ENCODE measurements at places on chromosomes 1 and 21.

- DNase-seq = no peak
Measured at GRCh38 chr1:2166254-2166653, 28.3 kb downstream of the FAAP20 start.

DNA sequence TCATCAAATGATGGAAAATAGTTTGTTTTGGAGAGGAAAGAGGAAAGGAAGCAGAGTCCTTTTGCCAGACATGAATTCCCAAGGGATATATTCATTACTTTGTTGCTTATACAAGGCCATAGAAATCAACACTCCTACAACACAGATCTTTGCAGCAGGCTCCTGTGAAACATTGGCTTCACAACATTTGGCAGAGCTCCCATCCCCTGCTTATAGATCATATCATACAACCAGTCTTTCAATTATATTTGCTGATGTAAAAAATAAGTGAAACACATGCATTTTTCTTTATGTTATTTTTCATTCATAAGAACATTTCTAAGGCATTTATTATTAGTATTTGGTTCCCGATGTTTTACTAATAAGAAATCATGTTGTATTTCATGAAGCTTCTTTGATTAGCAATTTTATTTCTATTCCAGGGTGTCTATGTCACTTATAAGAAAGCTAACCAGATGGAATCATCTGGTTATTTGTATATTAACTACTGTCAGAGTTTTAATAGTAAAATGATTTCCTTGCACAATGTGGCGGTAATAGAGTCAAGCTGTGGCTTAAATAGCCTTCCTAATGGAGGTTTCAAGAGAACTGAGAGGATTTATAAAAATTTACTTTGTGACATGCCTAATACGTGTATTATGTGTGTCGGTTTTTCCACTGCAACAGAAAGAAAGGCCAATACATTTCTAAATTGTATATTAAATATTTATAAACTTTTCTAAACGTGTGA is 470.3 kb upstream of the NCAM2 start:
- no peak for DNase-seq

DNA sequence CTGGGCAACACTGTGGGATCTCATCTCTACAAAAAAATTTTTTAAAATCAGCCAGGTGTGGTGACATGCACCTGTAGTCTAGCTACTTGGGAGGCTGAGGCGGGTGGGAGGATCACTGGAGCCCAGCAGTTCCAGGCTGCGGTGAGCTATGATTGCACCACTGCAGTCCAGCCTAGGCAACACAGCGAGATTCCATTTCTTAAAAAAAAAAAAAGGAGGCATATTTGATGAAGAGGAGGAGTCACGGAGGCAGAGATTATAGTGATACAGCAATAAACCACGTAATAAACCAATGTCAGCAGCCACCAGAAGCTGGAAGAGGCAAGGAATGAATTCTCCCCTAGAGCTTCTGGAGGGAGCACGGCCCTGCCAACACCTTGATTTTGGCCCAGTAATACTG is 4.0 kb downstream of the LIX1L start:
- DNase-seq = no peak

- no peak for DNase-seq
Measured at GRCh38 chr1:6988796-6989195, 203.5 kb downstream of the CAMTA1 start.

DNA sequence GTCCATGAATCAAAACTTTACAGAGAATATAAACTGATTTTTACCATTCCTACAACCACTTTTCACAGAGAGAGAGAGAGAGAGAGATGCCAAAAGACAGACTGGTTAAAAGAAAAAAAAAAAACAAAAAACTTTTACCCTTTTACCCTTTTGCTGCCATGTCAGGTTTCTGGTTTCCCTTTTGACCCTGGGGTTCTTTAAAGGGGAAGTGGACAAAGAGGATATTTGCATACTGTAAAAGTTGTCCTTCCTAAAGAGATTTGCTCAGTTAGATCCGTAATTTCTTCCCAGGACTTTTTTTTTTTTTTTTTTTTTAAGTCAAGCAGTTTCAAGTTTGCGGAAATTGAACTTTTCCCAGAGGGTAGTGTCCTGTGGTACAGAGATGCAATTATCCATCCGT is 287.8 kb upstream of the RGS18 start:
- DNase-seq = no peak

- DNase-seq = no peak
Measured at GRCh38 chr1:54299037-54299436, 99.1 kb downstream of the MRPL37 start.

GRCh38 chr1:98019747-98020146 is 98.9 kb upstream of the DPYD start:
- peak; percentile 70 for DNase-seq

DNA sequence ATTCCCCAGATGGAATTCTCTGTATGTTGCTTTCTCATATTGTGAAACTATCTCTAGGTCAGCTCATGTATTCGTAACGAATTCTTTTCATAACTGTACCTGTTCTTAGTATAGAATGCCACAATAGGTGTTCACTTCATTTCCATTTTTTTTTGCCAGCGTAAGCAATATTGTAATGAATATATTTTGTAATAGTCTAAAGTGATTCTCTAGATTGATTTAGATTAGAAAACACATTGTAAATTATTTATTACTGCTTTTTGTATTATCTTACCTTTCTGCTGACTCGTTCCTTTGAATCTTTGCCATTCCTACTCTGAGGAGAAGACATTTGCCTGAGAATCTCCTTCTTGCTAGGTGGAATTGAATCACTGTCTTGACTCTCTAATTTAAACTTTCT is 14.8 kb downstream of the PDC start:
- no peak for DNase-seq

GRCh38 chr1:223189903-223190724 is 47.1 kb upstream of the TLR5 start:
- peak; percentile 31 for DNase-seq

GRCh38 chr1:44559330-44559729 is 115.0 kb downstream of the TMEM53 start:
- no peak for DNase-seq

- no peak for DNase-seq
Measured at GRCh38 chr1:175804561-175804960, 61.2 kb upstream of the TNR start.

DNA sequence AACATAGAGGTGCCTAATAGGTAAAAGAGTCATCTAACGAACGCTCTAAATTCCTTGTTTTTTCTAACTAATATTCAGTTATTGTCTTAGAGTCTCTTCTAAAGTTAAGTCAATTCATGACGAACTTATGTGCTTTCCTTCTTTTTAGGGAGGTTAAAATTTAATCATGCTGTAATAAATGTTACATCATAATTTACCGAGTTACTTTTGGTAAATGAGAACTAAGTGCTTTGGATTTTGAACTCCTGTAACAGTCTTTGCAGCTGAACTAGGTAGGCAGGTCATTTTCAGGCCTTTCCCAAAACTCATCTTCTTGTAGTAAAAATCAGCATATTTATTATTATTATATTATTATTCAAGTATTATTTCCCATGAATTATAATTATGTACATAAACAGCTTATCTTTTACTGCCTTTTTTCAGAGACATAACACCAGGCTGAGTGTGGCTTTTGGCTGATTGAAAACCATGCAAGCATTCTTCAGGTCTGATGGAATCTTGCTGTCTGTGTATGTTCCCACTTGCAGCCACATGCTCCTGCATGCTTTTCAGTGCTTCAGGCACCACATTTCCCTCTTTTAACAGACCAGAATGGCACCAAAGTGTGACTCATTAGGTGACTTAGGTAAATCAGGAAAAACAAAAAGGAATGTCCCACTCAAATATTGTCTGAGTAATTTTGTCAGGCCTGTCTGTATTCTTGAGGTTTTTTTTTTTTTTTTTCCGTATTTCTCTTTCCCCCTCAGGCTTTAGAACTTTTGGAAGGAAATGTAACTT is 81.0 kb upstream of the CD55 start:
- peak; percentile 38 for DNase-seq

GRCh38 chr1:58997060-58997411 is 213.2 kb upstream of the JUN start:
- no peak for DNase-seq

GRCh38 chr1:6513320-6513801 is 21.9 kb upstream of the PLEKHG5 start:
- DNase-seq = no peak

All from IMR-90 (cell line).